ENCODE measurements at places on chromosomes 6 and 20.

DNA sequence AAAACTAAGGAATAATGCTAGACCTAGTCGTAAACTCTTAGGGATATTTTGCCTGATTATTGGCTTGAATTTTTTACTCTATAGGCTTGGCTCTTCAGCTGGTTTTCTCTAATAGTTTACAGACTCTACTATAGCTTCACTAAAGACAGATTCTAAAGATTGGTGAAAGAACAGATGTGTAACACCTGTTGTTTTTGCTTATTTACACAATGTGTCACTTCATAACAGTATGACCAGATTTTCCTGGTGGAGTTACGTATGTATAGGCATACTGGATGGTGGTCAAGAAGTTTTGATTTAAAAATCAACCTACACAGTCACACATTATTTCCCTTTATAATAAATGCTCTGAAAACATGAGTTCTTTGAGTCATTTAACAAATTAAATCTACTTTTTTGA lies 4.8 kb downstream of the COL19A1 start:
- DNase-seq = no peak

DNA sequence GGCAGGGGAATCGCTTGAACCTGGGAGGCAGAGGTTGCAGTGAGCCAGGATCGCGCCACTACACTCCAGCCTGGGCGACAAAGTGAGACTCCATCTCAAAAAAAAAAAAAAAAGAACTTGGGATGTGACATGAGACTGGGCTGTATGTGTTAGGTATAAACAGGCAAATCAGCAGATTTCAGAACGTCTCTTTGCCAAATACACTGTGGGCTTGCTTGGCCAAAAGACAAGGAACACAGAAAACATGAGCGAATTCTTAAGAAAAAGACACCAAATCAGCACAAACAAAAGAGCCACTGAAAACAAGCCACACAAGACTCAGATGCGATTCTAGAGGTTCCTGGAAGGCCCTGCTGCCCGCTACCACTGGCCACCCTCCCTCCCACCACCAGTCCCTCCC lies 12.5 kb downstream of the ETV7 start:
- no peak for DNase-seq

DNA sequence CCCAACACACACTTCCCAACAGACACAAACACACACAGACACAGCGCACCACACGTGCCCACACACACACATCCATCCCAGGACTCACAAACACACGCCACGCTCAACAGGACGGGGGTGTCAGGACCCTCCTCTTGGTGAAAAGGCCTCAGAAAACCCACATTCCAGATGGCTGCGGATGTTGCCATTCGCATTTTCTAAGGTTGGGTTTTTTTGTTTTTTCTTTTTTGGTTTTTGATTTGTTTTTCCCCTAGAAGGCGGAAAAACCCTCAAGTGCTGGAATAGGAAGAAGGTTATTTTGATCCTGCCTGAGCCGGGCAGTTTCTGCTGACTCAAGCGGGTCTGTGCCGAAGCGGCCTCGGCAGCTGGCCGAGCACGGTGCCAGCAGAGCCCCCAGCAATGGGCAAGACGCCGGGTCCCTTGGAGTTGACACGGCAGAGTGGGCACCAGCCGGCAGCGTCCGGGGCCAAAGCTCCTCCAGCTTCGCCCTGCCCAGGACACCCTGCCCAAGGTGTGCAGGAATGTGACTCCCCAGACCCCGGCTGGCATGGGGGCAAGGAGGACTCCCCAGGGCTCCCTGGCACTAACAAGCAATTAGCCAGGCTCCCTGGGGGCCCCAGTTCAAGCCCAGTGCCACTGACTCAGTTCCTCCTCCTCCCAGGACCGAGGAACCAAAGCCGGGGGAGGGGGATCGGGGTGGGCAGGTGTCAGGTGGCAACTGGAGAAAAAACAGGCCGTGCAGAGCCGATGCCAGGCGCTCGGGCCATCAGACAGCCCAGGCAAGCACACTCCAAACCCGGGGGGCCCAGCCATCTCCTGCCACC lies 40.9 kb upstream of the ZBP1 start:
- no peak for DNase-seq

DNA sequence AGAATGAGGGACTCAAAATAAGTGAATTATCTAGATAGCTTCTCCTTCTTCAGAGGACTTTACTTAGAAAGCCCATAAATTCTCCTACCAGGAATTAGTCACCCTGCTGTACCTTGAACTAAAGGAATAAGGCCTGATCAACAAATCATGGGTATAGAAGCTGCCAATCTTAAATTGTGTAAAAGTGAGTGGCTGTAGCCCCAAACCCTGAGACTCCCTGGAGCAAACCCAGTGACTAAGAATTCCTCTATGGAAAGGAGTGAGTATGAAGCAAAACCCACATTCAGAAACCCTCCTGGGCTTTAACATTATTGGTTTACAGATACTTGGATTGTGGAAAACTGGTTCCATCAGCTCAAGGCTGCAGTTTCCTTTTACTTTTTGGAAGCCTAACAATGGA lies 285.8 kb upstream of the TBX18 start:
- DNase-seq = no peak

- DNase-seq = no peak
These were observed 43.7 kb downstream of the NINL start for GRCh38 chr20:25541676-25542075.

DNA sequence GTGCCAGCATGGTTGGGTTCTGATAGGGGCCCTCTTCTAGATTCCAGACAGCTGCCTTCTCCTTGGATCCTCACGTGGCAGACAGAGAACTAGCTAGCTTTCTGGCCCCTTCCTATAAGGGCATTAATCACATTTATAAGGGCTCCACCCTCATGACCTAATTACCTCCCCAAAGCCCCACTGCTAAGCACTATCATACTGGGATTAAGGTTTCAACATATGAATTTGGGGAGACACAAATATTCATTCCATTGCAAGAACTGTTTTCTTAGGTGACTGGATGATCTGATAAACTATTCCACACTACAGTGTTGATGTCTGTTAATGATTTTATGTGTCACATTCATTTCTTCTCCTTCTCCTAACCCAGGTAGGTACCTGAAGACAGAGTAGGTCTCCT lies 135.8 kb upstream of the COL21A1 start:
- DNase-seq = no peak

DNA sequence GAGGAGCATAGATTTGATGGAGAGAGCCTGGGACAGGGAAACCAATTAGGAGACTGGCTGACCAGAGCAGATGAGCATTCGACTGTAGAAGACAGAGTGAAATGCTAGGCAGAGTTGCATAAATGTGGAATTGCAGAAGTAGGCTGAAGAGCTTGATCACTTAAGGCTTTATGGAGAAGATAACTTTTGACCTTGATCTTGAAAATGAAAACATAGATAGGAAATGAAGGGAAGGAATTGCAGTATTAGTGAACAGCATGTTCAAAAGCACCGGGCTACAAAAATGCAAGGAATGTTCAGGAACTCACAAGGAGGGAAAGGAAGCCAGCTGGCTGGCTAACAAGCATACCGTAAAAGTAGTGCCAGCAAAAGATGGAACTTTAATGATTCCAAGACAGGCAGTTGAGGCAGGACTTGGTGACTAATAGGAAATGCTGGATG lies 20.5 kb upstream of the LTV1 start:
- DNase-seq = no peak

DNA sequence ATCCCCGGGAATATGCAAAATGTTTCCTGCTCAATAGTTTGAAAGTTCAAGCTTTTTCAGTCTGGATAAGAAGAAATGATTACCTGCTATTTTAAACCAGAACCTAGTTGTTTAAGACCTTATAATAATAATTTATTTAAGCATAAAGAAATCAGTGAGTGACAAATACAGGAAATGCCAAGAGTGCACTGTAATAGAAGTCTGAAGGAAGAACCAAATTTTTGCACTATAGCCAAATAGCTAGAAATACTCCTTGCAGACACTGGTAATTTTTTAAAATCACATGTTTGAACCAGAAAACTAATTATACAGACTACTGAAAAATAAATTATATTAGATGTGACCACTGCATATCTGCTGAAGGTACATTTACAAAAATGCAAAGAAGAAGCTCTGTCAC lies 93.2 kb downstream of the MMS22L start:
- DNase-seq = no peak

DNA sequence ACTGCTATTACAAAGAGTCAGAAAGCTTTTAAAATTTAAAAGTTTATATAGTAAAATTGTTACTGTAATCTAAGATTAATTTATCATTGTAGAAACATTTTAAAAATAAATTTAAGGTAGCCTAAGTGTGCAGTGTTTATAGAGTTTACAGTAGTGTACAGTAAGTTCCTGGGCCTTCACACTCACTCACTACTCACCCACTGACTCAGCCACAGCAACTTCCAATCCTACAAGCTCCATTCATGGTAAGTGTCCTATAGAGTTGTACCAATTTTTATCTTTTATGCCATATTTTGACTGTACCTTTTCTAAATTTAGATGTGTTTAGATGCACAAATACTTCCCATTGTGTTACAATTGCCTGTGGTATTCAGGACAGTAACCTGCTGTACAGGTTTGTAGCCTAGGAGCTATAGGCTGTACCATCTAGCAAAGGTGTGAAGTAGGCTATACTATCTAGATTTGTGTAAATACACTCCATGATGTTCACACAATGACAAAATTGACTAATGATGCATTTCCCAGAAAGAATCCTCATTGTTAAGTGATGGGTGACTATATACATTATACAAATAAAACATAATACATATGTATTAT lies 10.2 kb upstream of the TMEM170B start:
- no peak for DNase-seq

DNA sequence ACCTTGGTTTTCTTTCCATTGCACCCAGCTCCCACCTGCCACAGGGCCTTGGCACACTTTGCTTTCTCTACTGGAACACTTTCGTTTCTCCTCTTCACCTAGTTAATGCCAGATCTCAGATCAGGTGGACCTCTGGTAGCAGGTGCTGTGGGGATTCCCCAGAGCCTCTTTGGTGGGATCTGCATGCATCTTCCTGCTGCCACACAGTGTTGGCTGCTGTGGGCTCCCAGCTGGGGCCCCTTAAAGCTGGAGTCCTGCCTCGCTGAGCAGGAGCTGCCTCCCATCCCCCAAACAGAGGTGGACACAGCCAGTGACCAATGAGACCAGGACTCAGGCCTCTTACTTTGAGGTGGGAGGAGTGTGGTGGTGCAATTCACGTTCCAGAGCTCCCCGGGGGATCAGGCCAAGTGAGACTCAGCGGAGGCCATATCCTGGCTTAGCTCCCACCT lies 28.4 kb downstream of the CEBPB start:
- no peak for DNase-seq

- no peak for DNase-seq
These were observed 3.0 kb downstream of the SYNDIG1 start for GRCh38 chr20:24472426-24472825.

GRCh38 chr20:7240490-7240889 lies 473.0 kb downstream of the BMP2 start:
- no peak for DNase-seq

GRCh38 chr20:45300961-45301360 lies 5.7 kb upstream of the RBPJL start:
- DNase-seq = peak; percentile 66

- DNase-seq = no peak
These were observed 2.5 kb downstream of the UNC93A start for GRCh38 chr6:167293590-167294091.

Measured in HT-29 (cell line).